A549 treated with CORT108297 at 1 μM for 4 hours (cell line): ENCODE measurements at places on chromosomes 5 and 9. TPM values are rescaled to one million over a fixed set of nuclear protein-coding genes. Genes with fewer than 3 reads are reported as not detected.

Gene FBXW11
- total RNA-seq = 31.8 to 43.4 TPM (median 37.9 TPM) in 5 replicates

Gene PRR7
- 13.2 to 40.2 TPM (median 35.2 TPM) in 5 replicates for total RNA-seq

Gene TMEM252
- total RNA-seq = not detected in 5 replicates

Gene SOHLH1
- total RNA-seq = not detected in 5 replicates

Gene JAKMIP2
- total RNA-seq = not detected in 5 replicates

Gene GCNT4
- total RNA-seq = 0.39 to 0.47 TPM (median 0.43 TPM) in 5 replicates

Gene HSPB3
- total RNA-seq = 0.10 to 0.15 TPM in 2 of 5 replicates, not detected in the others

Gene CNTFR
- total RNA-seq = 0.07 to 0.13 TPM (median 0.11 TPM) in 5 replicates

Gene SPRY4
- 5.0 to 7.6 TPM (median 6.1 TPM) in 5 replicates for total RNA-seq

Gene SLIT3
- 13.1 to 21.4 TPM (median 17.2 TPM) in 5 replicates for total RNA-seq

Gene FBP2
- total RNA-seq = not detected in 5 replicates

Gene ANKDD1B
- total RNA-seq = 0.05 to 0.09 TPM (median 0.05 TPM) in 3 of 5 replicates, not detected in the others

Gene ACER2
- 2.0 to 3.2 TPM (median 2.5 TPM) in 5 replicates for total RNA-seq

Gene ZDHHC12
- 60.2 to 98.7 TPM (median 96.0 TPM) in 5 replicates for total RNA-seq

Gene MUSK
- not detected in 5 replicates for total RNA-seq

Gene ZFP2
- 0.02 TPM in 1 of 5 replicates, not detected in the others for total RNA-seq

Gene PTPRD
- total RNA-seq = 0.06 to 0.34 TPM (median 0.16 TPM) in 5 replicates

Gene GMCL2
- 0.02 TPM in 1 of 5 replicates, not detected in the others for total RNA-seq

Gene LCN1
- 0.12 TPM in 1 of 5 replicates, not detected in the others for total RNA-seq

Gene ZFP37
- total RNA-seq = 1.3 to 2.3 TPM (median 1.6 TPM) in 5 replicates

Gene NUTM2G
- 0.03 TPM in 1 of 5 replicates, not detected in the others for total RNA-seq

Gene ST8SIA4
- total RNA-seq = 0.27 to 0.43 TPM (median 0.39 TPM) in 5 replicates

Gene ACOT12
- total RNA-seq = 0.16 to 0.35 TPM in 2 of 5 replicates, not detected in the others

Gene TSSK1B
- not detected in 5 replicates for total RNA-seq
